ENCODE measurements at places on chromosomes 7 and 10.
A peak's percentile ranks its signal among the peaks of the same experiment; 100 is the strongest.

DNA sequence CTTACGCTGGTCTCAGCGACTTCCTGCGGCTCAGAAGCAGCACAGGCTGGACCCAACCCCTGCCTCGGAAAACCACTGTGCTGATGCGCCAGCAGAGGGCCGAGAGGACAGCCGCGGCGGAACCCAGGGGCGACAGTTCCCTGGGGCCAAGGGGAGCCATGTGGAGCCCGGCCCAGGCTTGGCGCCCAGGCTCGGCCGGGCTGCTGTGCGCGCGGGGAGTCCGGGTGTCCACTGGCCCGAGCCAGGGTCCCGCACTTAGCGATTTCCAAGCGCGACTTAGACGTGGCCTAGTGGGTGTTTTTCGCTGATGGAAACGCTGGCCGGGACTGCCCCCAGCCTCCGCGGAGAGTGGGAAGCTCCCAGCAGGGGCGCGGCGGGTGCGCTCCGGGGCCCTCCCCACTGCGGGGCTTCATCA lies 18.6 kb upstream of the ZNF32 start:
- no peak for DNase-seq

GRCh38 chr10:97748116-97748515 lies 11.2 kb downstream of the ZFYVE27 start:
- DNase-seq, result no peak

- DNase-seq, result no peak
Observed at GRCh38 chr10:6228010-6228511, 25.3 kb downstream of the PFKFB3 start.

- DNase-seq, result no peak
Observed at GRCh38 chr10:50882540-50882983, 2.9 kb downstream of the A1CF start.

- no peak for DNase-seq
Observed at GRCh38 chr7:81616951-81617350, 152.9 kb downstream of the HGF start.

GRCh38 chr7:38938589-38938988 lies 29.6 kb upstream of the VPS41 start:
- DNase-seq, result no peak

- DNase-seq, result no peak
Observed at GRCh38 chr7:155107126-155107525, 37.0 kb downstream of the HTR5A start.

GRCh38 chr7:121049897-121050296 lies 61.4 kb downstream of the CPED1 start:
- DNase-seq, result no peak

DNA sequence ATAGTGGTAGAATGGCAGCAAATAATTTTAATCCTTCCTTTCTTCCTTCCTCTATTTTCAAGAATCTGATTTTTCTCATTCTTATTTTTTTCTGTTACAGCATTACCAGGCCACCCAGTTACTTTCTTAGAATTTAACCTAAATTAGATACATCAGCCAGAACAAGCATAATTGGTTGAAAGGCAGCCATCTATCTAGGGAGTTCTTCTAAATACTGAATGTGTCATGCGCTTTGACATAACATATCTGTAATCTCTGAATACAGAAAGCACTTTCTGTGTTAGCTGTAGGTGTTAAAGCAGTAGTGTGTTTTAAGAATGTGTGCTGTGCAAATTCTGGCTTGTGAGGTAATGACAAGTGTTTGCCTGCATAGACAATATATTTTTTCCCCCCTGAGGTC lies 97.3 kb downstream of the BTRC start:
- no peak for DNase-seq

DNA sequence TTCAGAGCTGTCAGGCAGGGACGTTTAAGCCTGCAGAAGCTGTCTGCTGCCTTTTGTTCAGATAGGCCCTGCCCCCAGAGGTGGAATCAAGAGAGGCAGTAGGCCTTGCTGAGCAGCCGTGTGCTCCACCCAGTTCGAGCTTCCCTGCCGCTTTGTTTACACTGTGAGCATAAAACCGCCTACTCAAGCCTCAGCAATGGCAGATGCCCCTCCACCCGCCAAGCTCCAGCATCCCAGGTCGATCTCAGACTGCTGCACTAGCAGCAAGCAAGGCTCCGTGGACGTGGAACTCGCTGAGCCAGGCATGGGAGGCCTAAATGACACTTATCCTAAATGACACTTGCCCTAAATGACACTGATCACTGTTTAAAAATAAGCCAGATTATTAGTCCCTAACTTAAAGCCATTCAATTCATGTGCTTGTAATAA lies 6.8 kb upstream of the ASB15 start:
- DNase-seq, result no peak

DNA sequence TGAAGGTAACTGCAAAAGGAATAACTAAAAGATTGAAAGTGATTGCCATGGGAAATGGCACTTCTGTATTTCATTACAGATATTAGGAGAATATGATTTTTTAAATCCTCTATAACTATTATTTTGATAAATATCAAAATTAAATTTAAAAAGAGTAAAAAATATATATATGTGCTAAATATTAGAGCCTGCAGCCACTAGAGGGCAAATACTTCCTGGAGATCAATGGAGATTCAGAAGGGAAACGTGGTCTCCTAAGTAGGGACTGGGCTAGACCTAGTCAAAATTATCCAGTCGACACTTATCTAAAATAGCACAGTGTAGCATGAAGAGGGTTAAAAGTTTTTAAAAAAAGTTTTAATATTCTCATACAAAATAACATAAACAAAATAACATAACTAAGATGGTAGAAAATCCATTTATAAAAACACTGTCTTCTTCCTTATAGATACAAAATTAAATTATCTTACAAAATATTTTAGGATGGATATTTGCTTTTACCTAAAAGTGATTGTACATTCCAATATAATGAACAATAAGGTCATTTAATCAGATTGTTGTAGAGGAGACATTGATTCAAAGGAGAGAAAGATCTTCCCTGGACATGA lies 434.3 kb downstream of the MDFIC start:
- DNase-seq, result no peak

- DNase-seq, result no peak
Observed at GRCh38 chr10:30804478-30805055, 175.0 kb upstream of the LYZL2 start.

DNA sequence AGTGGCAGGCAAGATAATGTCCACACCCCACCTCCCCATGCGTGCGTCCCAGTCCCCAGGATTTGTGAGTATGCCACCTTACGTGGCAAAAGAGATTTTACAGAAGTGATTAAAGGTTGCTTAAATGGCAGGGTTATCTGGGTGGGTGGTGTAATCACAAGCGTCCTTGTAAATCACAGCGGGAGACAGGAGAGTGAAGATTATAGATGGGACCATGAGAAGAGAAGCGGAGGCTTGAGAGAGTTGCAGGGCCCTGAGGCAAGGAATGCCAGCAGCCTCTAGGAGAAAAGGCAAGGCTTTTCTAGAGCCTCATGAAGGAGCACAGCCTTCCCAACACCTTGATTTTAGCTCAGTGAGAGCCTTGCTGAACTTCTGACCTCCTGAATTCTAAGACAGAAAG lies 10.2 kb downstream of the ZRANB1 start:
- no peak for DNase-seq

GRCh38 chr7:134089446-134089845 lies 37.7 kb upstream of the LRGUK start:
- DNase-seq, result no peak

DNA sequence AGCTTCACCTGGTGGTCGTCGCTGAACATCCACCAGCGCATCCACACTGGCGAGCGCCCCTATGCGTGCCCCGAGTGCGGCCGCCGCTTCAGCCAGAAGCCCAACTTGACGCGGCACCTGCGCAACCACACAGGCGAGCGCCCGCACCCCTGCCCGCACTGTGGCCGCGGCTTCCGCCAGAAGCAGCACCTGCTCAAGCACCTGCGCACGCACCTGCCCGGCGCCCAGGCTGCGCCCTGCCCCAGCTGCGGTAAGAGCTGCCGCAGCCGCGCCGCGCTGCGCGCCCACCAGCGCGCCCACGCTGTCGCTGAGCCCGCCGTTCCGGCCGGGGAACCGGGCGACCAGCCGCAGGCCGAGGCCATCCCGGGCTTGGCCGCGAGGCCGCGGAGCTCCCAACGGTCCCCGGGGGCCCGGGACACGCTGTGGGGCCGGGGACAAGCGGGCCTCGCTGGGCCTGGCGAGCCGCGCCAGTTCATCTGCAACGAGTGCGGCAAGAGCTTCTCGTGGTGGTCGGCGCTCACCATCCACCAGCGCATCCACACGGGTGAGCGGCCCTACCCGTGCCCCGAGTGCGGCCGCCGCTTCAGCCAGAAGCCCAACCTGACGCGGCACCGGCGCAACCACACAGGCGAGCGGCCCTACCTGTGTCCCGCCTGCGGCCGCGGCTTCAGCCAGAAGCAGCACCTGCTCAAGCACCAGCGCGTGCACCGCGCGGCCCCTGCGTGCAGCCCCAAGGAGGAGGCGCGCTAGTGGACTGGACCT lies 18.4 kb downstream of the ZNF775 start:
- no peak for DNase-seq

GRCh38 chr7:22302951-22303423 lies 54.0 kb downstream of the RAPGEF5 start:
- DNase-seq, result no peak

DNA sequence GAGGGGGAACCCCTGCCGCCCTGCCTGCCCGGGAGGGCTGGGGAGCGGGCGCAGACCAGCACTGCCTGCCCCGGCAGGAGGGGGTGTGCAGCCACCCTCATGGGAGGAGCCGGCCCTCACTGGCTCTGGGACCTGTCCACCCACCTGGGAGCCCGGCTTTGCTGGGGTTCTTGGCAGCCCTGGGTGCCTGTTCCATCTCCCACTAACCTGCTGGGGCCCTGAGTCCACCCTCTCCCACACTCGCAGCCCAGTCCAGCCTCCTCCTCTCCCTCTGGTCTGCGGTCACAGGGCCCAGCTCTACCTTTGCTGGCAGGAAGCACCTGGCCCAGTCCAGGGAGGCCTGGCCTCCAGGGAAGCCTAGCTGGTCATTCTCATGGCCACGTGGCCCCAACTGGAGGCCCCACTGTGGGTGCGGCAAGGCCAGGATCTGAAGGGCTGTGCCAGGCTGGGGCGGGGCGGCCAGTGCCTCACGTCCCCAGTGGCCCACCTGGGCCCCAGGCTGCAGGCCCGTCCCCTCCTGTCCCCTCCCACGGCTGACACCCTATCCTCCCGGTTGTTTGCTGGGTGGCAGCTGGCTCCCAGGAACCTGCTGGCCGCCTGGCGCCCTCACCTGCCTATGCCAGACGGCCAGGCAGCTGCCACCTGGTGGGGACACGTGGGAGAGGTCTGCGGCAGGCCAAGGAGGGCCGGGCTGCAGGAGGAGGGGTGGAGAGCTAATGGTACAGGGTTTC lies at the start of gene TMEM184A:
Gene TMEM184A, minus strand, starts transcription at position 393 of the 731 bp plus-strand sequence. CDS start 721 bp downstream, outside the sequence.
- no peak for DNase-seq

- DNase-seq, result no peak
Observed at GRCh38 chr7:8285155-8285554, 23.2 kb upstream of the ICA1 start.

- DNase-seq, result peak; percentile 8
Observed at GRCh38 chr10:35300063-35300699, 36.1 kb upstream of the CCNY start.

DNA sequence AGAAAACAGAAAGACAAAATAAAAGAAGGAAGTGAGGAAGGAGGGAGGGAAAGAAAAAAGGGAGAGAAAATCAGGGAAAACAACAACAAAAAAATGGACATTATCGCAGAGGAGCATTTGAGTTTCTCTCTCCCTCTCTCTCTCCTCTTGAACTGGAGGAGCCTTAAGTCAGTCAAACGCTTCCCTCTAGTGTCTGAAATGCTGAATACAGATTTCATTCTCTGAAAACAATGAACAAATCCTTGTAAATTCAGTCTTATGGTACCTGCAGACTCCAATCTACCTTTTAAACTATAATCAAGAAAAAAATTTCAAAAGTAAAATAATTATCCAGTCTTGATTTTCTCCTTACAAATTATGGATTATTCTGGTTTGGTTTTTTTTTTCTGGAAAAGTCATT lies 89.2 kb upstream of the PFKP start:
- peak; percentile 32 for DNase-seq

- no peak for DNase-seq
Observed at GRCh38 chr7:129829737-129830631, 122.8 kb downstream of the UBE2H start.

GRCh38 chr7:150820578-150821198 lies 20.1 kb downstream of the TMEM176A start:
- no peak for DNase-seq

DNA sequence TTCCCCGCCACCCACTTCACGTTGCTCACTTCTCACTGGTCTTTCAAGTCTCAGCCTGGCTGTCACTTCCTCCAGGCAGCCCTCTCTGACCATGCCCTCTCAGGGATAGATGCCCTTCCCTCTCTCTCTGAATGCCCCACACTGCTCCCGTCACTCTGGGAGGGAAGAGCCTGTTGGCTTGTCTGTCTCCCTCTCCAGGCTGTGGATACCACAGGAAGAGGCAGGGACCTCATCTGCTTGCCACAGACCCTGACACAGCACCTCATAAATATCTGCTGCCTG lies 93.1 kb downstream of the OAT start:
- DNase-seq, result no peak

DNA sequence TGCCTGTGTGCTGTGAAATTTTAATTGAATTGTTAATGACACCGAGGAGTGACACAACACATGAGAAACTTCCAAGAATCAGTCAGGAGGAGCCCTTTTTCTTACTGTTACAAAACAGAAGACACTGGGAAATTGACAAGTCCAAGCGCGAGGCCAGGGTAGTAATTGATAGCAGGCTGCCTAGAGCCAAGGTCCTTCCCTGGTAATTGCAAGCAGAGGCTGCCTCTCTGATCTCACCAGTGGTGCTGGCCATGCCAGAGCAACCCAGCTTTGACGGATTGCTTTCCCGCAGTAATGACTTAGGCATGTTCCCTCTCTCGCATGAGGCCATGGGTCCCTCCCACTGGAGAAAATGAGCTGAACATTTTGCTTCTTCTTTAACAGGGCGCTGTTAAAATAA lies 111.5 kb downstream of the LRMDA start:
- DNase-seq, result no peak

DNA sequence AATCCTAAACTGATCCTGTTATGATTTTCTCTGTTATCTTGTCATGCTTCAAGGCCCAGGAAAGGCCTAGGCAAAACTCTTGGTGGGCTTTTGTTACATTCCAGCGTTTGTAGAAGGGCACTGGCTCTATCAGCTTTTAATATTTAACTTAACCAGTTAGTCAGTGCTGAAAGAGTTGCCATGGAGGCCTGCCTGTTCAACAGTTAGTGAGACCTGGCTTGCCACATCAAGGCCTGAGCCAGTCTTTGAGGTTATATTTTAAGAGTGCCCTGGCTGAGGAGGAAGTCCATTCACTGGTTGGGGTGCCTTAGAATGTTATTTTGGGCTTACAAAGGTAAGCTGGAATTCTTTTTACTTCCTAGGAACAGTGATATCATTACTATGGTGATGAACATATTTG lies 144.1 kb upstream of the NRG3 start:
- no peak for DNase-seq
